ENCODE measurements at places on chromosomes 7 and 10.

GRCh38 chr7:26858735-26859134 lies 5.7 kb downstream of the SKAP2 start:
- DNase-seq = no peak

DNA sequence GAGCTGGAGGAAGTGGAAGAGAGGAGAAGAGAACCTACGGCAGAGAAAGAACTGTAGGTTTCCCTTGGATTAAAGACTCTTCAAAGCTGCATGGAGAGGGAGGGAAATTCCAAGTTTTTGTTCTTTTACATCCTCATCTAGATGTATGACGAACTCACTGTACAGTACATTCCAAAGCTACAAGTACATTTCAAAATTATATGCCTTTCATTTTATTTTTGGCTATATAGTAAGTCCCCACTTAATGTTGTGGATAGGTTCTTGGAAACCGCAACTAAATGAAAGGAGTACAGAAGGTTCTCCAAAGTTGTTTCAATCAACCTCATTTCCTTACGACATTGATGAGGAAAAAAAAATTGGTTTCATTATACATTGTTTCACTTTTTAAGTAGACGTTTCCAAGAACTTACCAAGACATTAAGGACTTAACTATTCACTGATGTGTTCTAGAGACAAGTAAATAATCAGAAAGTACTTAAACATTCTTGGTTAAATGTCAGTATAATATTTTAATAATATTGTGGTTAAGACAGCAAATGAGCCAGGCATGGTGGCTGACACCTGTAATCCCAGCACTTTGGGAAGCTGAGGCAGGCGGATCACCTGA lies 16.1 kb upstream of the JMJD1C start:
- DNase-seq = no peak

- DNase-seq = peak; percentile 54
Measured at GRCh38 chr7:74061840-74062539, 21.6 kb upstream of the LIMK1 start.

- no peak for DNase-seq
Measured at GRCh38 chr10:122617476-122618270, 57.1 kb downstream of the DMBT1 start.

- DNase-seq = no peak
Measured at GRCh38 chr7:129553899-129554461, 51.6 kb downstream of the SMKR1 start.

DNA sequence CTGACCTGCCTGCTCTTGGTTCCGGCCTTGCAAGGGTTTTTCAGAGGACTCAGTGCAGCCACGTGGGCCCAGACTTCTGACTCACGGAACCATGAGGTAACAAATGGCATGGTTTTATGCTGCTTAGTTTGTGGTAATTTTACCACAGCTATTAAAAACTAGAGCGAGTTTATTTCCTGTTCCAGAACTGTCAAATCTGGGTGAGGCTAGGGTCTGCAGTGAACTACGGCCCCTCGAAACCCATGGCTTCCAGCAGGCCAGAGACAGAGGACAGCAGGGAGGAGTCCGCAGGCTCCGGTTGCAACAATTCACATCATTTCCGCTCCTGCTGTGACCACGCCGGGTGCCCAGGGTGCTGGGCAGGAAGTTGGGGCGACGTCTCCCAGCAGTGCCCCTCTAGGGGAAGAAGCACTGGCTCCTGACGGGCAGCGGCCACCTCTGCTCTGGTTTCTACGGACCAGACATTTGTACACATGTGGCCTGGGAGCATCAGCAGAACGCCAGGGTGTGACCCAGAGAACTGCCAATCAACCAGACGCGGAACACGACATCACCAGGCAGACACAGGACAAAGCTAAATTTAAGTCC lies 74.8 kb downstream of the ADARB2 start:
- no peak for DNase-seq

GRCh38 chr10:78543031-78543748 lies 509.5 kb downstream of the RPS24 start:
- DNase-seq = no peak

DNA sequence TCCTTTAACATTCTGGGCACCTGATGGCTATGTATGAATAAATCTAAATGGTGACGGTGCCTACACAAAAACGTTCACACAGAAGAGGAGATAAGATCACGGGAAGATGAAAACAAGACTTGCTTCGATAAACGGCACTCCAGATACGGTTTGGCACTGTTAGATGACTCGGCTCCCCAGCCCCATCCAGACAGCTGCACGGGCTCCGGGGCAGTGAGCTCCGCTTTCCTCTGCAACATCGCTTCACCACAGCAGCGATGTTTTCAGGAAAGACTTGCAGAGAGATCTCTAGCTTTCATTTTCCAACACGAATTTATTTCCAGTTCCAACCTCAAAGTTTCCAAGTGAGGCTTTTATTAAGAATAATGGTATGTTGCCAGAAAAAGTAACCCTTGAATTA lies 132.1 kb downstream of the KLF6 start:
- no peak for DNase-seq
